ENCODE measurements at places on chromosomes 1 and 21.

DNA sequence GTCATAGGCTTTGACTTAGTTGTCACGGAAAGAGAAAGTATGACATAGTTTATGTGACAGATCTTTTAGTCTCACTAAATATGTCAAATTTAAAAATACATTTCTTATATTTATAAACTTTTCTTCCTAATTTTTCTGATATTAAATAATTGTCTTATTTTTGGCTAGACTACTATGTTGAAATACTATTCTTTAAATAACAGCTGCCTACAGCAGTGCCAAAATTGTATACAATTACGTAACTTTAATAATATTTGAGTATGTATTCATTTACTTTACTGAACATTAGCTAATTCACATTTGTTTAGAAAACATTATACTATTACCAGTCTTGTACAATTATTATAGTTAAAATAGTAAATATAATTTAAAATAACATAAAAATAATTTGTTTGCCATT is 137.4 kb downstream of the ADGRL4 start:
- H3K4me3 ChIP-seq, result no peak overlapping the region
- H3K36me3 ChIP-seq, result no peaks in the 10 kb centered on the region
- H3K27ac ChIP-seq, result no peak overlapping the region
- no peak for ATAC-seq
- H3K27me3 ChIP-seq, result no peaks in the 10 kb centered on the region

- no peak overlapping the region for H3K27ac ChIP-seq
- no peak for ATAC-seq
- H3K4me3 ChIP-seq, result no peak overlapping the region
- H3K27me3 ChIP-seq, result peaks cover 47% of the 10 kb centered on the region
- H3K4me1 ChIP-seq, result no peaks in the 10 kb centered on the region
These were observed 42.0 kb downstream of the COL6A1 start for GRCh38 chr21:46023555-46023954.

- no peak overlapping the region for H3K27ac ChIP-seq
- no peak overlapping the region for H3K4me3 ChIP-seq
- no peaks in the 10 kb centered on the region for H3K27me3 ChIP-seq
- no peaks in the 10 kb centered on the region for H3K36me3 ChIP-seq
- H3K4me1 ChIP-seq, result no peaks in the 10 kb centered on the region
- ATAC-seq, result no peak
These were observed 276.8 kb downstream of the TBX15 start for GRCh38 chr1:118711356-118711755.

- no peaks in the 10 kb centered on the region for H3K27me3 ChIP-seq
- no peak for ATAC-seq
- H3K4me1 ChIP-seq, result peaks cover 34% of the 10 kb centered on the region
- no peaks in the 10 kb centered on the region for H3K36me3 ChIP-seq
- H3K27ac ChIP-seq, result no peak overlapping the region
These were observed 302.7 kb downstream of the GRIK1 start for GRCh38 chr21:29637134-29637533.

DNA sequence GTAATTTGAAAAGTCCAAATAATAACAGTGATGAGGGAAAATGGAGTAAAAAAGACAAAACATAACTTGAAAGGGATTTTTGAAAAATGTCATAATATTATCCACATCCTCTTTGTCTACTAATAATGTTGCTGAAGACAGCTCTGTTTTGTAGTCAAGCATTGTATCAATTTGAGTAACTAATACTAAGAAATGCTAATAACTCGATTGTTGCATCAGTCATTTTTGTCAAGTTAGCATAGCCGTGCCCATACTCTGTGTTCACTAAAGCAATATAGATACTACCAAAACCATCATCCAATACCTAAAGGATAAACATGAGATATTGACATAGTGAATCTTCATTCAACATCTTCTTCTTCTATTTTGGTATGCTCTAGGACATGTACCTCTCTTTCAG is 17.3 kb downstream of the PDC start:
- no peak overlapping the region for H3K4me3 ChIP-seq
- H3K27ac ChIP-seq, result no peak overlapping the region
- H3K27me3 ChIP-seq, result no peaks in the 10 kb centered on the region

DNA sequence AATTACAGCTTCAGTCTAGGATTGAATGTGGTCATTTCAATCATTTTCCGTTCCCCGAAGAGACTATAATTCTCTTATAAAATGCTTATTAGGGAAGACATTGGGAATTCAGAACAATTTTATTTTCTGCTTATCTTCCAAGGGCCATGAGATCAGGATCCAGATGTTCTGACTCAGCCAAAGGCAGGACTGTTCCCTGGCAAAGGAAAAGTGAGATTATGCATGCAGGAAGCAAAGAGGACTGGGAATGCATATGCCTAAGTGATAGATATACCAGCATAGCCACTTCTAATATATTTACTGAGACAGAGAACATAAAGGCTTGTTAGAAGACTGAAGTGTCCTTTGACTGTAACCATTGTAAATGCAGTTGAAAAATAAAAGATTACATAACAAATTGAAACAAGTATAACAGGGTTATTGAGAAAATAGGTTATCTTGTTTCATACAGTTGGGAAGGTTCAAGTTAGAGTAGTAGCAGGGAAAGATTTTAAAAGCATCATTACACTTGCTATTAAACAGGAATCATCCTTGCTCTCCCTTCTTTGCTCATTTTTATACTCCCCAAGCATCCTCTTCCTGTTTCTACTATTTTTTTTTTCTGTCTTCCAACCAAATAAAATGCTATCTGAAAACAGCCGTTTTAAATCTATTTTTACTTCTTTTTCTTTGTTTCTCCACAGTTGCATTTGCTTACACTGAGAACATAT is 439.6 kb upstream of the ADAMTS5 start:
- H3K4me1 ChIP-seq, result no peaks in the 10 kb centered on the region
- no peak overlapping the region for H3K4me3 ChIP-seq
- ATAC-seq, result no peak
- H3K27ac ChIP-seq, result no peak overlapping the region

DNA sequence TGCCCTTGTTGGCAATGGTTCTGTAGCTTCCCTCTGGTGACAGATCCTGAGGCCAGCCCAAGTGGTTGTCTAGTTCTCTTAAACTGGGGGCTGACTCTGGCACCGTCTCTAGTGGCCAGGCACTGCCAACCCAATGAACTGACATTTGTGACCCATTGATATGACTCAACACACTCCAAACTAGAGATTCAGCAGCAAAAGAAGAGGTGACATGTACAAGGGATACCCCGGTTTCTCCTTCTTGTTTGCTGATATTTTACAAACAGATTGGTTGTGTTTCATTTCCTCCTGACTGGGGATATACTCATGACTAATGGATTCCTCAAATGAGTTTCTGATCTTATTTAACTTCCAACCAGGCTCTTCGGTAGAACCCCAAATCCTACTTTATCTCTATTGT is 65.9 kb upstream of the DNAJC6 start:
- H3K36me3 ChIP-seq, result no peaks in the 10 kb centered on the region
- H3K4me1 ChIP-seq, result peaks cover 8% of the 10 kb centered on the region
- peak; percentile 41 for ATAC-seq
- H3K4me3 ChIP-seq, result no peak overlapping the region
- H3K27ac ChIP-seq, result no peak overlapping the region

DNA sequence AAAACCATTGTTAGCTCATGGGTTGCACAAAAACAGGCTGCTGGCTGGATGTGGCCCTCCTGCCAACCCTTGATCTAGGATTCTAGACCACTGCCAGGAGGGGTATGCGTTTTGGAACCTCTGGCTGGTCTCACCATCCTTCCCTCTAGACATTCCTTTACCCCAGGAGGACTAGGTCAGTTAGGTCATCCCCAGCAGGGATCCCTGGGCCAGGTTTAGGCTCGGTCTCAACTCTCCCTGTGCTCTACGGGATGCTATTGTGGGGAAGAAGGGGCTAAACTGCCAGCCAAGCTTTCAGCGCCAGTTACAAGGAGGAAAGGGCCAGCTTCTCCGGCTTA is 22.7 kb downstream of the SLC2A1 start:
- ATAC-seq, result no peak
- H3K27me3 ChIP-seq, result no peaks in the 10 kb centered on the region

DNA sequence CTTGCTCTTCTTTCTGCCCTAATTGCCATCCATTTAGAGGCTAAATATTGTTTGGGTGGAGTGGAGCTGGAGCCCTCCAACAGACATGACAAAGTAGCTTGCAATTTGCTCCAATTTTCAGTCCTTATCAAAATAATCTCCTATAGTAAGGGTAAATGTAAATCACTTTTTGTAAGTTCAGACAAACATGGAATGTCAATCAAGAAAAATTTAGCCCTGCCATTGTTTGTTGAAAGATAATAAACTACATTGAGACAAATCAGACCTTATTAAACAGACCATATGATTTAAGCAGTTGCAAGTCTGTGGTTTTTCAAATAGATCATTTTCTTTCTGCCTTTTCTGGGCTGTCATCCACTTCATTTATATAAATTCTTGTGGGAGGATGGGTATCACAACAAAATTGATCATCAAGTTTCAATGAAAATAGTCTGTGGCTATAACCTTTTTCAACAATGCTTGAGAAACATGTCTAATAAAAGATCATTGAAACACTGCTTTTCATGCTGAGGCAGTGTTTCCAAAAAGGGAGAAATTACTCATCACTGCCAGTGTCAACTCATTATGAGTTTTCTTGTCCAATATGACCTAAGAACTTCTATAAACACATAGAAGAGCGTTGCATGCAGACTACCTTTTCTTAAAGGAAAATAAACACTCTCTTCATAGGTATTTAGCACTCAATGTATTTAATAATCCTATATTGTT is 1152.0 kb upstream of the B3GALT2 start:
- no peaks in the 10 kb centered on the region for H3K4me1 ChIP-seq
- no peaks in the 10 kb centered on the region for H3K27me3 ChIP-seq
- H3K4me3 ChIP-seq, result no peak overlapping the region
- ATAC-seq, result no peak

DNA sequence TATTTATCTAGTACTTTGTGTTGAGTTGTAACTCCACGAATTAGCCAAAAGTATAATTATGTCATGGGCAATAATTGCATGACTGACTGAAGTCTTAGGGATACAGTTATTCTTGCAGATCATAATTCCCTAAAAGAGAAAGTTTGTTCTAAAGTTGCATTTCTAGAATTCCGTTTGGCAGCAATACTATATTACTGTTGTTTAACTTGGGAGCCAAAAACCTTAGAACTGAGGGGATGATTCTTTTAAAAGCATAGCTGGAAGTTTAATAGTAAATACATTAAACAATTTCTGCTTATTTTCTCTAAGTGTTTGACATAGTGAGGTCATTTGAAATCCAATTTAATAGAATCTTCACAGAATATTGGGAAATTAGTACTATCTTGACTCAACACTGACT is 356.4 kb upstream of the ADAMTS5 start:
- no peaks in the 10 kb centered on the region for H3K4me1 ChIP-seq
- ATAC-seq, result no peak
- H3K36me3 ChIP-seq, result no peaks in the 10 kb centered on the region
- no peak overlapping the region for H3K27ac ChIP-seq
- no peak overlapping the region for H3K4me3 ChIP-seq

DNA sequence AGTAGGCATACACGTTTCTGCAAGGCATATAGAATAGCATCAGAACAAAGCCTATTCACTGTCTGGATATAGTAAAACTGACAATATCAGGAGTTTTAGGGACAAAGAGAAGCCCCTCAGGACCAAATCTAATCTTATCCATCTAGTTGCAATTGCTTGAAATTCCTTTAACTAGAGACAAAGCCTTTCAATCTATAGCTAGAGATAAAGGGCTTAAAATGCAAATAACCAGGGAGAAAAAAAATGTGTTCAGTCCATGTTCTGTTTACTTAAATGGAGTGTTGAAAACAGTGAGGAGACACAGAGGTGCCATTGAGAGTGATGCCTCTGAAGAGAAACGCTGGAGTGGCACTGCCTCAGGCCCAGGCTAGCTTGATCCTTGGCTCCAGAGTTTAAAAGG is 286.1 kb downstream of the DPYD start:
- H3K4me1 ChIP-seq, result no peaks in the 10 kb centered on the region
- H3K36me3 ChIP-seq, result no peaks in the 10 kb centered on the region
- ATAC-seq, result no peak
- H3K4me3 ChIP-seq, result no peak overlapping the region

DNA sequence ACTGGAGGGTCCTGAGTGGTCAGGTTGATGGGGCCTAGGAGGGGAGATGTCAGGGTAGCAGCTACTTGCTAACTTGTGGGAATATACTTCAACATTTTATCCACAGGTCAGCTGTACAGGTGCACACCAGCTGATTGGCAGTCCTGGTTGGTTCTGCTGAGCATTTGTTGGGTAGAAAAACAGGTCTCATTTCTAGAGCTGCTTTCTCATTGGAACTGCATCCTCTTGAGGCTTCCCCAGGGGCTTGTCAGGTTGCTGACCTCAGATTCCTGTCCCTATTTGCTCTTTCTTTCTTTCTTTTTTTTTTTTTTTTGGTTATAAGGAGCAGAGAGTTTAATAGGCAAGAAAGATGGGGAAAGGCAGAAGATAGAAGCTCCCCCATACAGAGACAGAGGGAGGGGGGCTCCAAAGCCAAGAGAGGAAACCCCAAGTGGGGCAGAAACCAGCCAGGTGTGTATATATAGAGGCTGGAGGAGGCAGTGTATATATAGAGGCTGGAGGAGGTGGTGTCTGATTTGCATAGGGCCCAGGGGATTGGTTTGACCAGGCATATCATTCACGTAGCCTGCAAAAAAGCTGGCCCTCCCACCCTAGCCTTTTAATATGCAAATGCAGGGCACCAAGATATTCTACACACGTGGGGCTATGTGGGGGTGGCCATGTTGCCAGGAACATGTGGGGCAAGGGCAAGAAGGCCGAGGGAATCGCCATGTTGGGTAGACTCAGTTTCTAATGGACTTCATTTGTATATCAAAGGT is 57.3 kb upstream of the STUM start:
- H3K27me3 ChIP-seq, result peaks cover 24% of the 10 kb centered on the region
- H3K4me3 ChIP-seq, result no peak overlapping the region
- peaks cover 24% of the 10 kb centered on the region for H3K4me1 ChIP-seq
- H3K27ac ChIP-seq, result no peak overlapping the region

GRCh38 chr1:53373246-53373645 is 45.4 kb upstream of the LRP8 start:
- H3K27me3 ChIP-seq, result peaks cover under 1% of the 10 kb centered on the region
- no peak for ATAC-seq
- H3K36me3 ChIP-seq, result no peaks in the 10 kb centered on the region
- no peak overlapping the region for H3K4me3 ChIP-seq

- no peak overlapping the region for H3K27ac ChIP-seq
- H3K27me3 ChIP-seq, result peaks cover 9% of the 10 kb centered on the region
- H3K4me1 ChIP-seq, result no peaks in the 10 kb centered on the region
These were observed 530 bp upstream of the TIPRL start for GRCh38 chr1:168178227-168178637.

DNA sequence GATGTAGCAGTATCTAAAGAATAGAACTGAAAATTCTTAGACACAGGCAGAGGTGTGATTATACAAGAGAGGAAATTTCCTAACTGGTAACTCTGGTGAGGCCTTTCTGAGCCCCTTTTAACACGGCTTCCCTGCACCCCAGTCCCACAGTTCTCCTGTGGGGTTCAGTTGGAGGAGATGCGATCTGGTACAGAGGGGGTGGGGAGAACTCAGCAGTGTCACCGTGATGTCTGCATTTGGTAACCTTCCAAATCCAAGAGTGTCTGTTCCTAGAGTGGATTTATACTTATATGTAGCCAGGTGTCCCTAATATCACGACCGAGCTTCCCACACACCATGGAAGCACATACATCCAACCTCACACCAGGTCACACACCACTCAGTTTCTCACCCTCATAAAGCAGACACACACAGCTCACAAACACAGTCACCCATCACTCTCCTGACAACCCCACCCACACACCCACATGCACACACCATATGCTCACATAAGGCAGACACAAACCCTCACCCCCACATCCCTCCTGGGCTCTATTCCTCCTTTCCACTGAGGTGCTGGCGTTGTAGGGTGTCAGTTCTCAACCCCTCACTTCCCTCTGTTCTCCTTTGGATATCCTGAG is 48.5 kb downstream of the RHBG start:
- peaks cover 84% of the 10 kb centered on the region for H3K27me3 ChIP-seq
- ATAC-seq, result no peak
- no peak overlapping the region for H3K4me3 ChIP-seq
- peaks cover 27% of the 10 kb centered on the region for H3K4me1 ChIP-seq

Data from stimulated activated memory B cell treated with anti-CD40 and anti-IgM and Interleukin-4, amounts not matched to agents 10 μg/mL and 1 μg/mL and 100 μg/mL, for 72 hours (primary cell).